ENCODE measurements at places on chromosomes 5 and 9. TPM values are rescaled to one million over a fixed set of nuclear protein-coding genes. Genes with fewer than 3 reads are reported as not detected.
A peak's percentile ranks its signal among the peaks of the same experiment; 100 is the strongest.

DNA sequence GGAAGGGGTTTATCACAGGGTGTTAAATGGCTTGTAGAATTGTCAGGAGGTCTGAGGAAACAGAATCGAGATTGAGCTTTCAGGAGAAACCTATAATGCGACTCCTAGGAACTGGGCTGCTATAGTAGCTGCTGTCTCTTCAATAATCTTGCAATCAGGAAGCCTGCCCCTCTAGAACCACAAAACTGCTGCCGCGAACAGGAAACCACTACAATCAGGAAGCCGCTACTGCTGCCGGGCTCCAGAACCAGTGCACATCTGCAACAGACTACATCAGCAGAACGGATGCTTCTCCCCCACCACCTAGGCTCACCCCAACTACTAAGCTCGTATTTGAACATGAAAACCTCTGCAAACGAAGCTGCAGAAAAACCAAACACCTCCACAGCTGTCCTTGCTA lies 31.6 kb downstream of the TNFSF8 start:
- DNase-seq, result no peak

DNA sequence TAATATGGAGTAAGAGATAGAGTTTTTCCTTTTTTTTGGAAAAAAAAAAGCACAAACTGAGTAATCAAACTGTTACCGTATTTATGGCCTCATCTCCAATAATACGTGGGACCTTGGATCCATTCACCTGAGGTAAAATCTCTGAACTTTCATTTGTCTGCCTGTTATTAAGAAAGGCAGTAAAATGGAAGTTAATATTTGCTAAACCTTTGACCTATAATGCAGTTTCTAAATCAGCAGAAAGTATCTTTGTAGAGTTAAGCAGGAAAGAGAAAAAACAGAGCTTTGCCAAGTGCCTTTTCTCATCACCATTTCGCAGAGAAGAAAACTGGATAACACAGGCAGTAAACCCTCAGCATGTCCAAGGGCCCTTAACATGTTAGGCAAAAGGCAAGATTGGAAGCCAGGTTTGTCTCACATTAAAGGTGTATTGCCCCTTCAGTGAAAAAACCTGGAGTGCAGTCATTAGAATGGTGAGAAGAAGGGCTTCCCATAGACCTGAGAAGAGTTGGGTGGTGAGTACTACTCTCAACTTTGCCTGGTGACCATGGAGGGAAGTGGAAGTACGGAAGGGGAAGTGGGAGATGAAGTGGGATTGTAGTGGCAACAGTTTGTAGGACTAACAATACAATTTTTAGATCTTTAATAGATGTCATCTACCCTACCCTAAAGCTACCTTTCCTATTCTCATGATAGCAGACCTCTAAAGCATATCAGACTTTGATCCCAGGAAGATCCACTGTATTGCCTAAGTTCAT lies 65.4 kb upstream of the GRAMD2B start:
- no peak for DNase-seq

DNA sequence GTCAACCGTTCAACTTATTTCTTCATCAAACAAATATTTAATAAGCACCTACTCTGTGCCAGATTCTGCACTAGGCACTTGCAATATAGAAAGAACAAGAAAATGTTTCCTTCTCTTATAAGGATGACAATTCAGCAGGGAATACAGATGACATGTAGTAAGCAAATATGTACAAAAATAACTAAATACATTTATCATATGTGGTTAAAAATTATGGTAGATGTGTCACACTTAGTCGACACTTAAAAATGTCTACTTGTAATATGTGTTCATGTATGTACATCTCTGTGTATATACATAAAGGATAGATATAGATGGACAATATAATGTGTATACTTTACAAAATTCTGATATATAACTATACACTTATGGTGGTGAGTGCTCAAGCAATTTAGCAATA lies 417.0 kb upstream of the MEF2C start:
- no peak for DNase-seq

GRCh38 chr9:137749511-137749910 lies 128.1 kb upstream of the CACNA1B start:
- no peak for DNase-seq

GRCh38 chr9:124852829-124853531 lies at the start of gene WDR38:
Gene WDR38 (plus strand): TSS chr9:124853460. CDS start chr9:124853532, 72 bp downstream.
- peak; percentile 58 for DNase-seq

DNA sequence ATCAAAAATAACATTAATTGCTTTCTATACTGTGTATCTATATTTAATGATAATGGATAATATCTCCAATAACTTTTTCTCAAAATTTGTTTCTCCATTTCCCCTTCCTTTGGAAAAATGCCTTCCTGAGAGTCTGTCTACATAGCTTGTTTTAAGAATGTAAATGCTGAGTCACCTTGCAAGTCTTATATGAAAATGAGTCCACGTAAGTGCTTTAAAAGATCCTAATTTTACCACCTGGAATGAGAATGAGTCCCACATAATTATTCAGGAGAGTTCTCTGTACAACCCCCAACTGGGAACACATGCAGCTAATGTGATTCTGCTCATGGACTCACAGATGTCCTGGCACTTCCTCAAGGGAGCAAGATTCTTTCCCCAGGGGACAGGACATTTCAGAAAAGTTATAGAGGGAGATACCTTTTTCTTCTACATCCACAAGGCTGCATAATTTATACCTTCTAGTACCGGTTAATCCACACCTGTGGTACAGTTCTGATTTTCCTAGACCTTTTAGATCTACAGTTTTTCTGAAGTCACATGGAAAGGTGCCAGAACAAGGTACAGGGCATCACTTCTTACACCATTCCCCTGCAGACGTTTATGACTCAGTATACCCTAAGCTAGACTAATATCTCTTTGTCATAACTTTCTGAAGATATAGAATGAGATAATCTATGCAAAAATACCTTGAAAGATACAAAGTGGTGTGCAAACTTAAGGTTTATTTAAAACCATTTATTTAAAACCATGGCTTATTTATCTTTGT lies 314.1 kb downstream of the CETN3 start:
- no peak for DNase-seq

- DNase-seq, result no peak
These were observed 4.4 kb upstream of the ZNF484 start for GRCh38 chr9:92882276-92882675.

The HK3 gene
- 24.0 TPM for total RNA-seq

The GDF9 gene
- total RNA-seq, result 0.44 TPM

The STING1 gene
- total RNA-seq, result 77.4 TPM
